Calu3 (cell line): ENCODE measurements at places on chromosomes 1 and 21.
A peak's percentile ranks its signal among the peaks of the same experiment; 100 is the strongest.

GRCh38 chr1:7294636-7295035 is 476.5 kb upstream of the VAMP3 start:
- DNase-seq = no peak

DNA sequence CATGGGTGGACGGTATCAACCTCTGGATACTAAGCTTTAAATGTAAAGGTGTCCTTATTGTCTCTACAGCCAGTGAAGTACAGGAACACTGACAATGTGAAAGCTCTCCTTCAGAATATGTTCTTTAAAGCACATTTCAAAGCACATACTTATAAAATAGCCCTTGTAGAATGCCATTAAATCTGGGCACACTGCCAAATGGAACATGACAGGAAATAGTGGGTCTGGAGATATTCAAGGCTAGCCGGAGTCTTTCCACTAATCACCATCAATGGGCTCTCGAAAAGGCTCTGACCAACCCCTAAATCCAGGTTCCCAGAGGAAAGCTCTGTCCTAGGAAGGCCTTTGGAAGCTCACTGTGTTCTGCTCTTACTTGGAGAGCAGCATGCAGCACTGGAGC is 46.6 kb downstream of the PLD5 start:
- DNase-seq = no peak

DNA sequence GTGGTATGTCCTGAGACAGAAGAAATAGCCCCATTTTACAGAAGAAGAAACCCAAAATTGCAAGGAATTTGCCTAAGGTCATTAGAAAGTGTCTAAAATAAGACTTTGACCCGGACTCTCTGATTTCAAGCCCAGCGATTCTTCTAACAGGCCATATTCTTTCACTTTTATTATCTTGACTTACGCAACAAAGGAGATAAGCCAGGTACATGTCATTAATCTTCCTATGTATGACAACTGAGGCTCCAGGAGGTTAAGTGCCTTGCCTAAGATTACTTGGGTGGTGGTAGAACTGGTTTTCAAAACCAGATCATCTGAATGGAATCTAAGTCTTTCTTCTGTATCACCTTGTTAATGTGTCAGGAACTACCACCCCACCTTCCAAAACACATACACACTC is 124.3 kb downstream of the PBX1 start:
- peak; percentile 49 for DNase-seq

- DNase-seq = no peak
These were observed 35.1 kb upstream of the GRIK3 start for GRCh38 chr1:37069406-37069805.

DNA sequence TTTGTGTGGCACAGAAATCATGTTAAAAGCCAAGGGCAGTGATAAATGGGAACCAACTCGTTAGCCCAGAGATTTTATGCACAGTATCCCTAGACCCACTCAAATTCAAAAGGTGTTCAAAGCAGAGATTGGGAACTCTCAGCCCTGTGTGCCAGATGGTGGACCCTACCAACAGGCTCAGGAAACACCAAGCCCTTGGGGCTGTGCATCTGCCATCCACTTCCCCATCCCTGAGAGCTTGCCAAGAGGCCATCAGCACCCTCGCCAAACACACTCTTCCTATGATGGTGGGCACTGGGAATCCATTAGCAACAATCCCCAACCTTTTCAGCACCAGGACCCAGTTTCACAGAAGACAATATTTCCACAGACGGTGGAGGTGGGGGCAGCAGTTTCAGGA is 194.2 kb upstream of the NFIA start:
- no peak for DNase-seq
